ENCODE measurements at places on chromosomes 11 and 22.

DNA sequence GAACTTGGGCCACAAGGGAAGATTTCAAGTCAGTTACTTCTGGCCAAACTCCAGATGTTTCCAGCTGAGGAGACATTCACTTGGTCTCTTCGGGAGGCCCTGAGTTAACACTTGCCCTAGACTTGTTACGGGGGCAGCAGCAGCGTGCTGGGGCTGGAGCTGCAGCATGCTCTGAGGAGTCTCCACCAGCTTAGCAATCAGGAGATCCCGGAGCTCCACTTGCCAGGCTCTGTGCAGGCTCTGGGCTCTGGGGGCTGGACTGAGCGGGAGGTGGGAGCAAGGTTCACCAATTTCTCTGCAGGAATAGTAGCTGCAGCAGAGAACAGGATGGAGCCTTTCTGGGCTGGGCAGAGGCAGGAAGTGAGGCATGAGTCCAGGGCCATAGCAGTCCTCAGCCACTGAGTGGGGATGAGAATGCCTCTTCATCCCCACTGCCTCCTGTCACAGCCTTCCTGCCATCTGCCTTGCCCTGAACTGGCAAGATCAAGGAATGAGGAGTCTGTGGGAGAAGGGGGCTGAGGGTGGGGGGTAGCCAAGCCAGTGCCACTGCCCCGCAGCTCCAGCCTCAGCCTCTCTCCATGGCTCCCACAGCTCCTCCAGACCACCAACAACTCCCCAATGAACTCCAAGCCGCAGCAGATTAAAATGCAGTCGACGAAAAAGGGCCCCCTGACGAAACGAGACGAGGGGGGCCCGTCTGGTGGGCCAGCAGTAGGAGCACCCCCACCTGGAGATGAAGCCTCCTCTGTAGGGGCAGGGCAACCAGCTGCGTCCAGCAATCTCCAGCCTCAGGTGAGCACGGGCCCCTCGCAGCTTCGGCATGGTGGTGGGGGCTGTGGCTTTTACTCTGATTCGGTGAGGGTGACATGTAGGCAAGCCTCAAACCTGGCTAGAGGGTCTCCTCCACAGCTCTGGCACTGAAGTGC, 23.4 kb downstream of the GTPBP1 start:
- no peak for DNase-seq

DNA sequence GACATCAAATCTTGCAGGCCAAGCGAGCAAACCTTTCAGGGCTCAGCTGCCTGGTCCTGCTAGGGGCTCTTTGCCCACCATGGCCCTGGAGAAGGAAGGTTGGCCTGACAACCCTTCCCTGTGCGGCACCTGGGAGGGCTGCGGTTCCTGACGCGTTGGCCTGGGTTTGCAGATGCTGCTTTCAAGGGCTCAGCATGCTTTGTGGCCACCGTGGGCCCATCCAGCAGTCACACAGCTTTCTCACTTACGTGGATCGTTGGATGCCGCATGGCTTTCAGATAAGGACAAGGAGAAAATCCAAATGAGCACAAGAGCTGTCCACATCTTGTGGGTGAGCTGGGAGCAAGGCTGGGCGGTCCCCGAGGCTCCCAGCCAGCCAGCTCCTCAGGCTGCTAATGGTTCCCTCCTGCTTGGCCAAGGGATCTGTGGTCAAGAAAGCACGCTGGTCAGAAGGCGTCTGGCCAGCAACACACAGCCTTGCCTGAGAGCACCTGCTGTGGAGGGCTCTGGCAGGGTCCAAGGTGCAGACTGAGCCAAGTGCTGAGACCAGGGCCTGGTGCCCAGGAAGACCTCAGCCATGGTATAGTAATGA, 8.2 kb downstream of the C11orf24 start:
- no peak for DNase-seq

- DNase-seq: no peak
These were observed 20.6 kb downstream of the BCO2 start for GRCh38 chr11:112195951-112196351.

DNA sequence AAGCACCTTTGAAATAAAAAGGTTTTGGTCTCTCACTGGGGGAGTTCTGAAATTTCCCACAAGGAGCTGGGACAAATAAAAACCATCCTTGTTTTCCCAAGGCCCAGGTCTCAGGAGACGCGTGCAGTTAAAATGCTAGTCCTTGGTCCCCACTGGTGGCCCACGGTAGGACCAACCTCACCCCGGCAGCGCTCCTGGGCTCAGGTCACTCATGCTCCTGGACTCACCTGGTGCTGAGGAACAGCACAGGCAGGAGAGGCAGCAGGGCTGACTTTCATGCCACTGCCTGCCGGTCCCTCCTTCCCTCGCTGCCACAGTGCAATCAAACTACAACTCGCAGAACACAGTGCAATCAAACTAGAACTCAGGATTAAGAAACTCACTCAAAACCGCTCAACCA, 356.8 kb upstream of the CCDC179 start:
- no peak for DNase-seq

- DNase-seq: no peak
These were observed 105.3 kb upstream of the HSD17B12 start for GRCh38 chr11:43574949-43575912.

GRCh38 chr11:61298663-61299244, 3.6 kb upstream of the VWCE start:
- no peak for DNase-seq

DNA sequence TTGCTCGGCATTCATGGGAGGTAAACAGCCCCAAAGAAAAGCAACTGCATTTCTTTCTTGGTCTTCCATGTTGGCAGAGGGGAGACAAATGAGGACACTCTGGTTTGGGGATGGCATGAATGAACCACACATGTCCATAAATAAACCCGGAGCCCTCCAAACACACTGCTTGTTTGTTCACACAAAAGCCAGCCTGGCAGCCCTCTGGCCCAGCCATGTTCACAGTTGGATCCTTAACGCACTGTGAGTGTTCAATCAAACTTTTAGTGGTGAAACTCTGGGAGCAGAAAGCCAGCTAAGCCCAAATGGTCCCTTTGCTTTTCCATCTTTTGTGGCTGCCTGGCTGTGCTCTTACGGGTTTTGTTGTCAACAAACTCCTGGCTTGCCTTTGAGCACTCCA, 336.8 kb downstream of the CADM1 start:
- DNase-seq: no peak
